ENCODE measurements at places on chromosomes 13 and 19. TPM values are rescaled to one million over a fixed set of nuclear protein-coding genes. Genes with fewer than 3 reads are reported as not detected.

The PROZ gene
- not detected for total RNA-seq

The FLT1 gene
- 27.1 TPM for total RNA-seq

The FCHO1 gene
- total RNA-seq = 6.8 TPM

The PSG1 gene
- total RNA-seq = not detected

The SIGLEC5 gene
- 1.6 TPM for total RNA-seq

The UBL5 gene
- total RNA-seq = 503 TPM

The ZNF560 gene
- total RNA-seq = 0.66 TPM

The ERICH6B gene
- not detected for total RNA-seq

The KLK1 gene
- 1.3 TPM for total RNA-seq

The SYCN gene
- total RNA-seq = not detected

The DNASE2 gene
- total RNA-seq = 19.7 TPM

The ZNF30 gene
- total RNA-seq = 7.7 TPM

The IRGC gene
- not detected for total RNA-seq

The MBD3L3 gene
- total RNA-seq = not detected

The KLK7 gene
- 0.50 TPM for total RNA-seq

The ZNF506 gene
- total RNA-seq = 32.9 TPM

The LRCH1 gene
- total RNA-seq = 13.4 TPM

The MYO1F gene
- total RNA-seq = 12.9 TPM

The MUC16 gene
- under 0.01 TPM for total RNA-seq

The ZNF443 gene
- 10.9 TPM for total RNA-seq

The ZNF345 gene
- 12.1 TPM for total RNA-seq

The TINCR gene
- 1.1 TPM for total RNA-seq

The KLF1 gene
- total RNA-seq = 2.1 TPM

The NFIX gene
- total RNA-seq = 61.8 TPM

The LILRB4 gene
- total RNA-seq = 3.5 TPM

The RFPL4AL1 gene
- total RNA-seq = not detected

The FGF14 gene
- total RNA-seq = 59.7 TPM

The WDFY2 gene
- 9.8 TPM for total RNA-seq

The ZNF615 gene
- 27.8 TPM for total RNA-seq

The LGALS14 gene
- total RNA-seq = 0.28 TPM

The CACNG8 gene
- 1.2 TPM for total RNA-seq

The PEX11G gene
- 1.7 TPM for total RNA-seq

The KIR2DL4 gene
- total RNA-seq = not detected

The CCDC169 gene
- 5.4 TPM for total RNA-seq

The ZNF8 gene
- 9.5 TPM for total RNA-seq

The UPF1 gene
- 49.7 TPM for total RNA-seq

The ANGPTL8 gene
- not detected for total RNA-seq

The SH3GL1 gene
- 14.3 TPM for total RNA-seq

Measured in spinal cord (tissue), 10 donors.